ENCODE measurements at places on chromosomes 7 and 10.

- no peak for DNase-seq
These were observed 15.9 kb downstream of the FAM149B1 start for GRCh38 chr10:73183667-73184281.

GRCh38 chr10:100510533-100511308 lies 8.9 kb downstream of the SEC31B start:
- DNase-seq, result no peak

DNA sequence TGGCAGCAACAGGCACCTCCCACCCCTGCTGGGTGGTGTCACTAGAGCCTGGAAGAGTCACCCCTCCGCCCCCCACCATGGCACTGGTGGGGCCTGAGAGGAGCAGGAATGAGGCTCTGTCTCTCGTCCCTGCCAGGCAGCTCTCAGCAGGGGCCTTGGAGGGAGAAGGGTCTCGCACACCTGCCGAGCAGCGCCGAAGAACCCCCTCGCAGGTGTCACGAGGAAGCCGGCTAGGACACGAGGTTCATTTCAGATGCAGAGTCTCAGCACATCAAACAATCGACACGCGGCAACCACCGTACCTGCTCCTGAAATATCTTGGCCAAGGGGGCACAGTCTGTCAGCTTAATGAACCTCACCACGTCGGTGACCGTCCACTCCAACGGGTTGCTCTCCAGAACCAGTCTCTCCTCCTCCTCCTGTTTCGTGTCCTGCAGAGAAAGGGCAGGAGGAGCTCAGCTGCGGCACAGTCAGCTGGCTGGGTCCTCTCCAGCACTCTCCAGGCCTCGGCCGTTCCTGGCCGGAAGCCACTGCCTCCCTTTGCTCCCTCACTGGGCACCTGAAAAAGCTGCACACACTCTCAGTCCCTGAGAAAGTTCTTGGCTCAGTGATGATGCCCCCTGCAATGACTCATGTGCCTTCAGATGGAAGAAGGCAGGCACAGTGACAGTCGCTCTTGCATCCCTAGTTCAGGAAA lies 240.1 kb downstream of the SFMBT2 start:
- DNase-seq, result no peak

- no peak for DNase-seq
These were observed 108.3 kb downstream of the GALNT11 start for GRCh38 chr7:152133804-152134203.

- DNase-seq, result no peak
These were observed 4.5 kb upstream of the COPG2 start for GRCh38 chr7:130673066-130673465.

DNA sequence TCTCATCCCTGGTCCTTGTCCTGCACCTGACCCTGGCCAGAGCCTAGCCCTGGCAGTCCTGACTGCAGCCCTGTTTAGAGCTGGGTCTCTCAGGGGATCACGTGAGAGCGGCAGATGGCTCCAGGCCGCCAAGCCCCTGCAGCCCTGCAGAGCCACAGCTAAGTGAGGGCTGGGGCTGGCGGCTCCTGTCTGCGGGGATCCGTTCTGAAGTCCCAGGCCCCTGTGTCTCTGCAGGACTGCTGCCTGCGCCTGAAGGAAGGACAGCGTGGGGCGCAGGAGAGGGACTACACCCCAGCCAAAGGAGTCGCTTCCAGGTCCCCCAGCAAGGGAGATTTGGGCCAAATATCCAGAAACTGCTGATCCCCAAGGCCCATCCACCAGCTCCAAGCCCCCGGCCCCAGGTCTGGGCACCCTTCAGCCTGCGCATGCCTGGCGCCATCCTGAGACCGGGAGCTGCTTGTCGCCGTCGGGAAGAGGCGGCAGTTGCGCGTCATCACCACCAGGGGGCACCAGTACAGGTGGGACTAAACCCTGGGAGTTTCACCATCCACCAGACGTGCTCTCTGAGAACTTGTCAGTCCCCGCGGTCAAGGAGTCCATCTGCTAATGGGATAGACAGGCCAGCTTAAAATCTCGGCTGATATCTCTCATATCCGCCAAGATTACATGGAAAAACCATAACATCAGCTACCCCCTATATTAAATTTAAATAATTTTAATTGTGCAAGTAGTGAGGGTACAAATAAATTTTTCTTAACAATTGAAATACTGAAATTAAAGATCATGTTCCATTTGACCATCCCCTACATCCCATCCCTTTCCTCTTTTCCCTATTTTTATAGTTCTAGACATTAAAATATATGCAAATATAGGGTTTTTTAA lies 25.1 kb upstream of the GHRHR start:
- peak; percentile 77 for DNase-seq

- no peak for DNase-seq
These were observed 454.6 kb upstream of the SORCS1 start for GRCh38 chr10:107619139-107619538.

- DNase-seq, result no peak
These were observed 472.1 kb upstream of the IGFBP3 start for GRCh38 chr7:46393142-46393541.

GRCh38 chr10:8180360-8181109 lies 126.0 kb downstream of the GATA3 start:
- DNase-seq, result no peak

DNA sequence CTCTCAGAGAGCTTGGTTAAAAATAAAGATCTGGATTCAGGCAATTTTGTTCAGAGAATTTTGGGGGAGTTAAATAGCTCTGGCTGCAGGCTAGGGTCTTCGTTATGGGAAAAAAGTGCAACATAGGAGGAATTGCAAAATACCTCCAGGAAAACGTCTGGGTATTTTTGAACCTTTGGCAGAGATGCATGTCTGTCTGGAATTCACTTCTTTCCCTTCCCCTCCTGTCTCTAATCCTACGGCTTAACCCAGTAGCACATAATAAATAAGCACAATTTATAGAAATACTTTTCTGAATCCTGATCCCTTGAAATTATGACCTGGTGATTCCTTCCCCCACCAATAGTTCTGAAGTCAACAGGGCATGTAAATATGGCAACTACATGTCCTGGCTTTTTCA lies 19.3 kb upstream of the NUP205 start:
- DNase-seq, result no peak

DNA sequence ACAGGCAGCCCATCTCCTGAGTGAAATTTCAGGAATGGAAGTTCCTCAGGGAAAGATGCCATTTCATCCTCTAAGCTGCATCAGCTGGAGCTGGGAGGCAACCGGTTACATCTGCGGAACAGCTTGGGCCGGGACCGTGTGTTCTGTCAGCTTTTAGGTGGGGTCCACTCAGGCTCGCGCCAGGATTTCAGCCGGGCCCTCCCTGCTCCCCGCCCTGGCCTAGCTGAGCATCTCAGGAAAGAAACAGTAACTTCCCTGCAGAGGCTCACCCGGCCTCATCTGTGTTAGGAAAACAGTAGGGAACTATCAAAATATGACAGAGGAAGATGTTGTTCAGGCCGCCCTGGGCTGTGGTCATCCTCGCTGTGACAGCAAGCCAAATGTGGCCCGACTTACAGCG lies 110.4 kb downstream of the TRIL start:
- no peak for DNase-seq

GRCh38 chr10:16964576-16965343 lies 147.5 kb upstream of the RSU1 start:
- no peak for DNase-seq

- DNase-seq, result no peak
These were observed 153.7 kb downstream of the TNS3 start for GRCh38 chr7:47428052-47428767.

DNA sequence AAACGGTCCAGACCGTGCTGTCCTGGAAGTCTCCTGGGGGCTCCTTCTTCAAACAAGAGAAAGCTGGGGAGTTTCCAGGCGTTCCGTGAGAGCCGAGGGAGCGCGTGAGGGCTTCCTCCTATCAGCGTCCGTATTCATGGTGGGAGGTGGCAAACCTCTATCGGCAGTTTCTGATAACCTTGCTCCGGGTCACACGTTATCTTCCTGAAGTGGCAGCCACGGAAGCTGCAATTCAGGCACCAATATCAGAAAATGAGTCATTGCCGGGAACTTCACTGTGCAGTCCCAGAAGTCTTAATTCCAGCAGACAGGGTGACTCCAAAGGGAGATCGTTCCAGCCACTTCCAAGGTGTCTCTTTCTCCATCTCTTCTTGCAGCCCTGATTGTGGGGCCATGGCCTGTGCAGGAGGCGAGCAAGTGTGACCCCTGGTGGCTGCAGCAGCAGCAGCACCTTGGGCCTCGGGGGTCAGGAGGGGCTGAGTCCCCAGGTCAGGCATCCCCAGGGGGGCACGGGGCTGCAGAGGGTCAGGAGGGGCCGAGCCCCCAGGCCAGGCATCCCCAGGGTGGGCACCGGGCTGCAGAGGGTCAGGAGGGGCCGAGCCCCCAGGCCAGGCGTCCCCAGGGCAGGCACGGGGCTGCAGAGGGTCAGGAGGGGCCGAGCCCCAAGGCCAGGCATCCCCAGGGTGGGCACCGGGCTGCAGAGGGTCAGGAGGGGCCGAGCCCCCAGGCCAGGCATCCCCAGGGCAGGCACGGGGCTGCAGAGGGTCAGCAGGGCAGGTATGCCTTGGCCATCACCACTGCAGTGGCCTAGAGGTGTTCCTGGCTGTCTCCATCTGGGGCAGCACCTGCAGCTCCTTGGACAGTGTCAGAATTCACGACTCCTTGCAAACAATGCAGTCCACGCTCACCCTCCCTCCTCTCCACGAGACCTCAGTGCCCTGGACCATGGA lies 538.7 kb downstream of the DNAJB6 start:
- DNase-seq, result no peak

- no peak for DNase-seq
These were observed 50.4 kb downstream of the VKORC1L1 start for GRCh38 chr7:65923316-65923715.

- no peak for DNase-seq
These were observed 642.6 kb upstream of the AUTS2 start for GRCh38 chr7:68955656-68956055.

DNA sequence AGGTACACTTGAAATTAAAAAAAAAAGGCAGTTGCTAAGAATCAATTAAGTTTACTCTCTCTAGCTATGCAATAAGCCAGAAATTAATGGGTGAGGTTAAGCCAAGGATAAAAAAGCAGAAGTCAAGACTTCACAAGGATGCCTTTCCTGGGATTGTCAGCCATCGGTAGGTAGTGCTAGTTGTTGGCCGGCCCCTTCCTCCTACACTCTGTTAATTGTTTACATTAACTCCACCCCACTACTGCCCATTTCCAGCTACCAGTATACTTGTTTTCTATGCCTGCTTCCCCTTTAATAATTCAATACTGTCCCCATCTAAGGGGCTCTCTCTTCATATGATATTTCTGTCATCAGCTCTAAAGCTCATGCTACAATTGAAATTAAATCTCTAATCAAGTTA lies 461.0 kb downstream of the IPMK start:
- DNase-seq, result no peak

DNA sequence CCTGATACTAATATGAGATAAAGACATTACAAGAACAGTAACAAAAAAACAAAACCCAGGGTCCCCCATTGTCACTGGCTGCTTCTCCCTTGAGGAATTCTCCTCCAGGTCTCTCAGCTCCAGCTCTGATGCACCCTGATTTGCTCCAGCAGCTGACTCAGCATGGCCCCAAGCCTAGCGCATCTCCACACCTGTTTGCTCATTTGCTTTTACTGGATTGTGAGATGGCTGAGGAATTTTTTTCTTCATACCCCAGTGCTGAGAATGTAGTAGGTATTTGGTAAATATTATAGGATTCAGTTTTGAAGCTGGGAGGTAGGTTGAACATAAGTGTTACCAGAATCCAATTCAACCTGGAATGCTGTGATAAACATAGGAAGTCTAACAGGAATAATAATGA lies 171.9 kb downstream of the PKD1L1 start:
- DNase-seq, result no peak

DNA sequence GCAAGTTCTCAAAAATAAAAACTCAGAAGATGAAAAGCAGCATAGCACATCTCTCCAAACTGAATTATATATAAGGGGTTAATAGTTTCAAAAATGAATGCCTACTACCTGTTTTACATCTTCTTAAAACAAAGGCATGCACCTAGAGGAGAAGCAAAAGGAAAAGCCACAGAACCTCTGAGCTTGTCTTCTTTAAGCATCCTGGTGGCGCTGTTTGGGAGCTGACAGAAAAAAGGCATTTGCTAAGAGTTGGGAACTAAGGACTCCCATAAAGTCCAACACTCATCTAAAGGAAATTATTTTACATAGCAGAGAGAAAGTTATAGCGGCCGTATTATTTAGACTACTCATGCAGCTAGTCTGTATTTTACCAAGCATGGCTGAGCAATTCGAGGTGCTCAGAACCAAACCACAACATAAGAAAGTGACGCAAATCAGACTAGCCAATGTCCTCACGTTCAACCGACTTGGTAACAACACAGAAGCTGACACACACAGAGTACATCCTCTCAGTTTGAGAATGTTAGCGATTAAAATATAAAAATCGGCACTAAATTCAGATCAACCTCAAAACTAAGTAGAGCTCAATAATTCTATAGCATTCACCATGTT lies 38.8 kb downstream of the PTN start:
- DNase-seq, result no peak

- no peak for DNase-seq
These were observed 437.5 kb upstream of the MBL2 start for GRCh38 chr10:53209944-53210611.

GRCh38 chr10:34906067-34906965 lies 91.2 kb upstream of the PARD3 start:
- DNase-seq, result no peak

DNA sequence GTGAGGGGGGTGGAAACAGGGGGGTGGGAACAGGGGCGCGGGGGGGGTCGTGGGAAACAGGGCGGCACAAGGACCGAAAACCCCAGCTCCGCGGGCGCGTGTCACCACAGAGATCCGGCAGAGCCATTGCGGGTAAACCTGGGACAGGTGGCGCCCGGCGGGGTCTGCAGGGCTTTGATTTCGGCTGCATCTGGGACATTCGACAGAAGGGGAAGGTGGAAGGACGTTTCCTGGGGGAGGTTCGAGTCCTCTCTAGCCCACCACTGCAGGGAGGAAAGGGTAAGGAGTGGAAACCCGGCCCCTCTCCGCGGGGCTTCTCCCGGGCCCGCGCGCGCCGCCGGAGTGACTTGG lies 7.5 kb downstream of the NKX2-3 start:
- DNase-seq, result no peak

DNA sequence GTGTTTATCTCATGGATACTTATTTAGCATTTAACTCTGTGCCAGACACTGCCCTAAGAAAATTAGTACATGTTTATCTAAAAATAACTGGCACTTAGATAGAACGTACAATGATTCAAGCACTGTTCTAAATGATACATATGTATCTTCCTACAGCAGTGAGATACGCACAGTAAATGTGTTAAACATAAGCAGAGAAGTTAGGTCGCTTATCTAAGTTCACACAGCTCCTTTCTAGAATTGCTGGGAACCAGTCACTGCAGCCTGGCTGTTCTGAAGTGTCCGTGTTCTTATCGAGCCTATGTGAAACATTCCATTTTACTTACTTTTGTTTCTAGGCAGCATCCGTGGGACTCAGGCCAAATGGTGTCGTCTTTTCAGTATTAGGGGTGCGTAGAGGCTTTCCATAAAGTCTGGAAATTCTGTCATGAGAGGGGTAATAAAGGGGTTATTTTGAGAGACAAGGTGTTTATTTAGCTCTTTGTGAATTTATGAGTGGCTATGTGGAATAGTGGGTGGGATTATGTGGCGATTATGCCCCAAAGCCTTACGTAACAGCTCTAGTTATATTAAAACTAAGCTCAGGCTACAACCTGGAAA lies 186.9 kb downstream of the SND1 start:
- DNase-seq, result no peak
